ENCODE measurements at places on chromosomes 4 and X.

- DNase-seq: no peak
These were observed 107.4 kb upstream of the STOX2 start for GRCh38 chr4:183797445-183798300.

GRCh38 chr4:76035141-76035540, 729 bp downstream of the CXCL11 start:
- no peak for DNase-seq

GRCh38 chrX:49102190-49102589, 21.3 kb downstream of the GPKOW start:
- DNase-seq: no peak

GRCh38 chr4:186121057-186121456, 16.6 kb downstream of the FAM149A start:
- DNase-seq: no peak

- no peak for DNase-seq
These were observed 385.2 kb downstream of the C4orf33 start for GRCh38 chr4:129481107-129481506.

DNA sequence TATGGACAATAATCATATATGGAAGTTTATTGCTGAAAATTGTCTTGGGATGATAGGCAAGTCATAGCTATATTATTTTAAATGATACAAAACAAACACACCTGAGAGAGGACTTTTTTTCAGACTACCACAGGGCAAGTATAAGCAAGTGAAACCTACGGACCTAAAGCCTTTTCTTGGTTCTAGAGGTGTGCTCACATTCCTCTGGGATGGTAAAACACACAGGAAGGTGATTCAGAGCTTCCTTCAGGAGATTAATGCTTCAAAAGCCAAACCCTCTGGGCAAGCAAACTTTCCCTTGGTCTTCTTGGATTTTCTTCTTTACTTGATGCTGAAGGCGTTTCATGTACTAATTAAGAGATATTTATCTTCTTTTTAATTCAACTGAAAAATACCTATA, 60.1 kb upstream of the ACSL4 start:
- DNase-seq: no peak

DNA sequence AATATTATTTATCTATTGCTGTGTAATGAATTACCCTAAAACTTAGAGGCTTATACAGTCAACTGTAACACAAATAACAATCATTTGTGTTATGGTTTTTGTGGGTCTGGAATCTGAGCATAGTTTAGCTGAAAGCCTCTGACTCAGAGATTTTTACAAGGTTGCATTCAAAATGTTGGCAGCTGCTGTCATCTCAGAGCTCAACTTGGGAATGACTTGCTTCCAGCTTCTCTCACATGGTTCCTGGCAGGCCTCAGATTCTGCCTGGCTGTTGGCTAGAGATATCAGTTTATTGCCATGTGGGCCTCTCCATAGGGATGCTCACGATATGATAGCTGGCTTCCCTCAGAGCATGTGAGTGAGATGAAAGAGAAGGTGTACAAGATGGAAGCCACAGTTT, 70.2 kb upstream of the BRWD3 start:
- no peak for DNase-seq

DNA sequence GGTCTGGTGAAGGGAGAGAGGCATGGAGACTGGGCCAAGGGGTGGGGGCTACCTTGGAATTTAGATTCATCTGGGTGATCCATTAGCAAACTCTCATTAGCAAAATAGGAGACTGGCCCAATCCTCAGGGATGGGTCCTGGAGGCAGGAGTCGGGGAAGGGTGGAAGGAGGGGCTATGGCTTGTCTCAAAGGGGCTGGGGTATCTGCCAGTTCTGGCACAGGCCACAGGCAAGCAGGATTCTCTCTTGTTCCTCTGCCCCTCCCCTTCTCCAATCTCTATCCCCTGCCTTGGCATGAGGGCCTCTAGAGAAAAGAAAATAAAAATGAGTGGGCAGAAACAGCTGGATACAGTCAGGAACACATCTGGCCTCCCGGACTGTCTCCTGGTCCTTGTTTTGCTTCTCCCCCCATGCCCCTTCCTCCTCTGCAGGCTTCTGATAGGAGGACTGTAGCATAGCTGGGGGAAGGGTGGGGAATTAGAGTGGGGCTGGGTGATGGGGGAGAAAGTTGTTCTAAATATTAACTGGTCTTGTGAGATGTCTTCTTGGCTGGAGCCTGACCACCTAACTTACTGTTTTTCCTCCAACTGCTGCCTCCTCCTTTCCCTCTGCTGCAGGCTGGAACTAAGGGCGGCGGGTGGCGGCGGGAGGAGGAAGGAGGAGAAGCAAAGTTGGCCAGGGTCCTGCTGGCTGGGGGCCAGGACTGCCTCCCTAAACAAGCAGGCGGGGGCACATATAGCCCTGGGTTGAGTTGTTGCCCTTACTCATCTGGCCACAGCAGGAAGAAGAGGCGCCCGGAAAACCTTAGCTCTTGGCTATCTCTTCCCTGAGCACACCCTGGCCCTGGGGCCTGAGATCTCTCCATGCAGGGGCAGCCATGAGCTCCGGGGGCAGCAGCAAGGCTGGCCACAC, 53.3 kb upstream of the LAS1L start:
- DNase-seq: peak; percentile 15

DNA sequence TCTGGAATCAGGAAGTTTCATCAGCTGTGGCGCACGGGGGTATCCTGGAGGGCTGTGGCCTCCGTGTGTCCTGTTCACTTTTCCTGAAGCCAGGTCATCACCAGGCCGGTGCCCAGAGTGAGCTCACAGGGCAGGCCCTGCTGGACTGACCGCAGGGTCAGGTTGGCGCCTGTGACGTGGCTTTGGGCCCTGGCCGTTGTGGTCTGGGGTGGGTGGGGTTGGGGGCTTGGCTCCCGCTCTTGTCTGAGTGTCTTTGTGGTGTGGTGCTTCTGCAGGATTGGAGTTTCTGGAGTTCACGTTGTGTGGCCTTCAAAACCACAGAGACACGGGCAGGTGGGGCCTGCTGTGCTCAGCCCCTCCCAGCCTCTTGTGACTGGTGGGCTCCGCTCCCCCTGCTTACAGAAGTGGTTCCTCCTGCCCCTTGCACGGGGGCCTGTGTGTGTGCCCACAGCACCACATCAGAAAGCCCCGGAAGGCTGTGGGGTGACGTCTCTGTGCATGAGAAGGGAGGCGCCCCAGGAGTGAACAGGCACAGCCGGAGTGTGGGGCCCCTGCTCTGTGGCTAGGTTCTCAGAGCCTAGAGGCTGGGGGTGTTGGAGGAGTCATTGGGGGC, 9.5 kb downstream of the RGS12 start:
- DNase-seq: no peak

GRCh38 chr4:3324093-3324815, 31.4 kb downstream of the RGS12 start:
- no peak for DNase-seq

- no peak for DNase-seq
These were observed 23.1 kb downstream of the SASH3 start for GRCh38 chrX:129802863-129803262.

- no peak for DNase-seq
These were observed 144.0 kb upstream of the ZXDB start for GRCh38 chrX:57447856-57448255.

DNA sequence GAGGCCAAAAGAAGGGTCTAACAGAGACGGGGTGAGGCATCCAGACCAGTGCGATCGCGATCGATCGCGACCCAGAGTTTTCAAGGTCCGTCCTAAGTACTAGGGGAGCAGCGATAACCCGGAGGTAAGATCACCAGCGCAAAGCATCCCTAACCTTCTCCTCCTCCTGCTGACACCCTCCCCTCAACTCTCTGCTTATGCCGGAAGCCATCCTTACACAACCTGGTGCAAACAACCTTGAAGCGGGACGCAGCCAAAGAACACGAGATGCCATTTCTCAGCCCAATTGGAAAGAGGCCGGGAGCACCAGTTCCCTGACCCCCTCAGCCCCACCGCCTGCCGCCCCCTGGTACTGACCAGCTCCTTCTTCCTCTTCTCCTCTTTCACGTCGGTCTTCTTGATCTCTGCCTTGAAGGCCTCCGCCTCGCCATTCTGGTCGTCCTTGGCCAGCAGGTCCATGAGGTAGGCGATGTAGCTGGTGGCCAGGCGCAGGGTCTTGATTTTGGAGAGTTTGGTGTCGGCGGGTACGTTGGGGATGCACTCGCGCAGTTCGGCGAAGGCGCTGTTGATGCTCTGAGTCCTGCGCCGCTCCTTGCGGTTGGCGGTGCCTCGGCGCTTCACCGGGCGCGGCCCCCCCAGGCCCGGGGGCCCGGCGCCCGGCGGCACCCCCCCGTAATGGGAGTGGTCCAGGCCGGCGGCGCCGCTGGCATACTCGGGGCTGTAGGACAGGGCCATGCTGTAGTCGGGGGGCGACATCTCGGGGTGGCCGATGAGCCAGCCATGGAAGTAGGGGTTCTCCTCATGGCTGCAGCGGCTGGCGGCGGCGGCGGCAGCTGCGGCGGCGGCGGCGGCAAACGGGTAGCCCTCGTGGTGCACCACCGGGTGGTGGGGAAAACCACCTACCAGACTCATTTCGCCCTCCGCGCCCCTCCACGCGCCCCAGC, 1.4 kb downstream of the HAND2 start:
- DNase-seq: no peak

DNA sequence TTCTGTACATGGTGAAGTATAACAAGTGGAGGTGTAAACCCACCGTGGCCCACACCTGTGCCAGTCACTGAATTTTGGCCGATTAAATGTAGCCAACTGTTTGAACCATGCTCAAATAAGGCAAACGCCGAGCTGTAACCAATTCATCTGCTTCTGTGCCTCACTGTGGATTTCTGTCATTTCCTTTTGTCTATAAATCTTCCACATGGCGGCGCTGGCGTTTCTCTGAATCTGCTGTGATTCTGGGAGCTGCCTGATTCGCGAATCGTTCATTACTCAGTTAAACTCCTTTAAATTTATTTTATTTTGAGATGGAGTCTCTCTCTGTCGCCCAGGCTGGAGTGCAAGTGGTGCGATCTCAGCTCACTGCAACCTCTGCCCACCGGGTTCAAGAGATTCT, 19.2 kb downstream of the SUPT20HL2 start:
- no peak for DNase-seq

DNA sequence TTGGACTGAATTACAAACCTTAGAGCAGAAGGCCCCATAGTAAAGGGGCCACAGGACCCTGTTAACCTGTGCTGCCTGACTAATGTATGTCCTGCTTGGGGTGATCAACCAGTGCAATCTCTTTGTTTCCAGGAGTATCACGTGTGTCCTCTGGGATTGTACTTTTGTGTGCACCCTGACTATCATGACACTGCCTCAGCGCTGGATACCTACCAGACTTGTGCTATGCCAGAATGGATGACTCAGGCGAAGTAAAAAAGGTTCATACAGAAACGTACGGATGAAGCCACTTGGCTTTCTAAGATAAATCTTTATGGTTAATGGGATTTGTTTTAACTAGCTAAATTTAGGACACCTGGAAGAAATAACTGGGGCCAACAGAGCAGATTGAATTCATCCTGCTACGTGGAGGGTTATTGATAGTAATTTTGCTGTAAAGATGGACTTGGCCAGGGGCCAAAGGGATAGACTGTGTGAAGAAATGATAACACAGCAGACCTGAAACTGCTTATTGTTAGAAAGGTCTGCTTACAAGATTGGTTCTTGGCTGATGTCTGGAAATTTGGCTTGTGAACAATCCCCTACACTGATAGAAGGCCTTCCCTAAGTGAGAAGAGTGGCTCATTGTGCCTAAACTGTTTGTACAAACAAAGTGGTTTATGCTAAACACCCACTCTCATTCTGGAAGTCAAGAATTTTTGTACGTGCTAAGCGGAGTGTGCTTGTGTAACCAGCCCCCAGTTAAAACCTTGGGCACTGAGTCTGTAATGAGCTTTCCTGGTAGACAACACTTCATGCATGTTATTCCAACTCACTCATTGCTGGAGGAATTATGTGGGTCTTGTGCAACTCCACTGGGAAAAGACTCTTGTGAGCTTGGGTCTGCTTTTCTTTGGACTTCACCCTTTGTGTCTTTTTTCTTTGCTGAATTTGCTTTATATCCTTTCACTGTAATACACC, 750.5 kb upstream of the HTR2C start:
- no peak for DNase-seq

- no peak for DNase-seq
These were observed 539 bp upstream of the CHIC1 start for GRCh38 chrX:73562458-73562857.

DNA sequence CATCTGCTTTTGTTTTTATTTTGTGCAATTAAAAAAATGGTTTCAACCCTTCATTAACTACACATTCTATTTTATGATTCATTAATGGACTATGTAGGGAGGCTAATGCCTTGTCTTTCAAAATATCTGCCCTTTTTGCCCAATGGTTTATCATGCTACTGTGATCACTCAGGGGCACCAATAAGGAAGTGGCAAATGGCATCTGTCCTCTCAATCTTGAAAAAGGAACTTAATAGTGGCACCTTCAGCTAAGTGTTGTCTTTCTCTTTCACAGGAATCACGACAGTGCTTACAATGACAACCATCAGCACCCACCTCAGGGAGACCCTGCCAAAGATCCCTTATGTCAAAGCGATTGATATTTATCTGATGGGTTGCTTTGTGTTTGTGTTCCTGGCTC, 57.1 kb downstream of the COMMD8 start:
- no peak for DNase-seq

GRCh38 chr4:167614866-167615265, 380.6 kb upstream of the SPOCK3 start:
- DNase-seq: no peak

DNA sequence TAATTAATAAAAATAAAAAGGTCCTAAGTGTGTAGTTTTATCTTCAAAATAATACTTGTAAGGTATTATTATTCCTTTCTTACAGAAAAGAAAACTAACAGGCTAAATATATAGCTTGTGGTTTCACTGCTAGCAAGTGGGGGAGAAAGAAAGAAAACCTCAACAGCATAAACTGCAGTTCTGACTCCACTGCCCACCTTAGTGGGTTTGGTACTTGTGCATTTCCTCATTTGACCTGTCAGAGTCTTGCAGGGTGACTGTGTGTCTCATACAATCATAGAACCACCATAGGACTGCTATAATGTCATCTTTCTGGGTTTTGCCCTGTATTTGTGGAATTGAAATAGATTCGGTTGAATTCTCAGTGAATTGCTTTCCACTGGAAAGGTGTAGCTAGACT, 94.7 kb upstream of the PUDP start:
- no peak for DNase-seq

DNA sequence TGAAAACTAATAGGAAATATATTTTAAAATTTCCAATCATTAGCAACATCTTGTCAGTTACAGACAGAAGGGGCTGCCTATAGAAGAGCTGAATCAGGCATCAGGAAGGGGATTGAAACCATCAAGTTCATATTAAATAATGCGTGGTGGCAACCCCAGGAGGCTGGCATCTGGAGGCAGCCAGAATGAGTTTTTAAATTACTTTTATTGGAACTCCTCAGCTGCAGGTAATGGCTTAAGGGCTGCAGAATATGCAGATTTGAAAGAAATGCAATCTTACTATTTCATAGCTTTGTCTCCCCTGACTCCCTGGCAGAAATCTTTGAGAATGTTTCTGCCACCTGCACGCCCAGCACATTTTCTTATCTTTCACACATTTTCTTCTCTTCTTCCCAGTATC, 711.6 kb downstream of the PCDH19 start:
- no peak for DNase-seq

DNA sequence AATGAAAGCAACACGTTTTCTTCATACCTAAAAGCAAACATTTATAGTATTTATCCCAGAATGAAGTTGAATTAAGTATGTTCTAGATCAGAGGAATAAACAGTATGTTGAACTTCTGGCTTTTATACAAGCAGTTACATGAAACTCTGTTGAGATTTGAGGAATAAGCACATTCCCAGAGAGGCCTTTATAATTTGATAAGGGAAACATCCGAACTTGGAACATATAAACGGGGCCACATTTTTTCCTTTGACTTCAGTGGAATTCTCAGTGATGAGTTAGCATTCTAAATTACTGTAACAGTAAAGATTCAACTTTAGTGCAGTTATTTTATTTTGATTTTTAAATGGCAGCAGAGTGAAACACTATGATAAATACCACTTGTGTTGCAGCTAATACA, 119.5 kb downstream of the GLRA3 start:
- DNase-seq: no peak
